ENCODE measurements at places on chromosomes 3 and 15. TPM values are rescaled to one million over a fixed set of nuclear protein-coding genes. Genes with fewer than 3 reads are reported as not detected.

INKA1 gene
- polyA plus RNA-seq = 10.3 TPM

GRCh38 chr15:58010983-58011382, 54.5 kb downstream of the ALDH1A2 start:
- DNase-seq = no peak

GHRL gene
- polyA plus RNA-seq = 2.9 TPM

RPP14 gene
- 19.4 TPM for polyA plus RNA-seq

IL17RE gene
- 15.2 TPM for polyA plus RNA-seq

ZNF501 gene
- polyA plus RNA-seq = 13.0 TPM

DNA sequence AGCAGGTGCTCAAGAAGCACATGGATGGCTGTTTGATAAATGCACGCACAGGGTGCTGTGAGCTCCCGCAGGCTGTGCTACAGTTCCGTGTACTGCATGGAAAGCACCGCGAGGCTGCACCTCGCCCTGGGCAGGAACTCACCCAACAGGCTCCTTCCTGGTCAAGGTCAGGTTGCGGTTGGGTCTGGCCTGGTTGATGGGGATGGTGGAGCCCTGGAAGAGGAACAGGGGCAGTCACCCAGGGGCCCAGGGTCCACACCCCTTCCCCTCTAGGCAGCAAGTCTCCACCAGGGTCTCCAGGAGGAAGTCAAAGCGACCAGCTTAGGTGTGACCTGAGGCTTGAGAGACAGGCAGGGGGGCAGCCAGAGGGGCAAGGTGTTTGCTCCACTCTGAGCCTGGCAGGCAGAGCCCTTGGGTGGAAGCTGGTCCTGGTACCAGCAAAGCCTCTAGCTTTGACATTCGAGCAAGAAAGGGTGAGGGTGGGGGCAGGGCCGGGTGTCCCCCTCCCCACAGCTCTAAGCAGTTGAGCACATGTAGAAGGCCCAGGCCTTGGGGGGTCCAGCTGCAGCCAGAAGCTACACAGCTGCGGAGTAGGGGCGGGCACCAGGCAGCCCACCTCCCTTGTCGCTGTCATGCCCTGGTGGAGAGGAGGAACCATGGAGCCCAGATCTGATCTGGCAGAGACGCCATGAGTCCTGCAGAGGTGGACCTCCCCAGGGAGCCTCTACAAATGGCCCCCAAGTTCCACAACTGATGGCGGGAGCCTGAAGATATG, 46.3 kb upstream of the SLC41A3 start:
- DNase-seq = no peak

GRCh38 chr3:160784853-160785252, 28.8 kb downstream of the PPM1L start:
- DNase-seq = no peak
